ENCODE measurements at places on chromosomes 4 and X. TPM values are rescaled to one million over a fixed set of nuclear protein-coding genes. Genes with fewer than 3 reads are reported as not detected.

DNA sequence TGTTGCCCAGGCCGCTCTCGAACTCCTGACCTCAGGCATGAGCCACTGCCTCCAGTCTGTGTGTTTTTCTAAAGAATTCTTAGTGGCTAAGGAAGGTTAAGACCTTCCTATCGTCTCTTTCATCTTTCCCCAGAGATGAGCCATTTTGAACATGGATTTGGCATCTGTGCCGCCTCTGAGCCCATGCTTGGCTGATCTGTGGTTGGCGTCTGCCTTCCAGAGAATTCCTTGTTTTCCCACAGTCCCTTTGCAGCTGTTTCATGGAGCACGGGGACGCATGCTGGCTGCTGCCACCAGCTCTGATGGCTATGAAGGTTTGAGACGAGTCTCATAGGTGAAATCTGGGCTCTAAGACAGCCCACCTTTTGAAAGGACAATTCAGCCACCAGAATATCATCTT lies 60.4 kb downstream of the SHROOM2 start:
- DNase-seq, result no peak

DNA sequence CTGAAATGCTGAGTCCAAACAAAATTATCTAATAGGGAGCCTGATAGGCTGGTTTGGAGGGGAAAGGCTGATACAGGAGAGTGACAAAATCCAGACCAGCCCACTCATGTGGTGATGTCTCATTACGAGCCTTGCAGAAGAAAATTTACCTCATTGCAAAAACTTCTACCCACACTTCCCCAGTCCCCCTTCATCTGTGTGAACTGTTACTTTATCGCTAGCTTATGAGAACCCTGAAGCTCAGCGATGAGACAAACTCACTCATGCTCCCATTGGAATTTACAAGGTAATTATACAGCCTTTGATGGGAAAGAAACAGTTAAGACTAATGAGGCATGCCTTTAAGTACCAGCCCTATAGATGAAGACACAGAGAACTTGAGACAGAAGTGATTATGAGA lies 76.1 kb downstream of the ARHGAP6 start:
- no peak for DNase-seq

DNA sequence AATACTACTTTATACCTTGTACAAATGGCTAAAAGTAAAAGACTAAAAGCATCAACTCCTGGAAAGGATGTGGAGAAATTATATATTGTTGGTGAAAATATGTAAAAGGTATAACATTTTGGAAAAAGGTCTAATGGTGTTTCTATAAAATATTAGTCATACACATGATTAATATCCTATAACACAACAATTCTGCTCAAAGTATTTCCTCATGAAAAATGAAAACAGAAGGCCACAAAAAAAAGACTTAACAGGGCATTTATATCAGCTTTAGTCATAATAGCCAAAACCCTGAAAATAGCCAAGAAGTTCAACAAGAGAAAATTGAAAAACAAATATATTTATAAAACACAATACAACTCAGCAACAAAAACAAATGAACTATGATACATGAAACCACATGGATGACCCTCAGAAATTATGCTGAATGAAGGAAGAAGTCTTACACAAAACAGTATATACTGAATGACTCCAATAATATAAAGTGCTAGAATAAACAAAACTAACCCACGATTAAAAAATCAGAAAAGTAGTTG lies 38.8 kb downstream of the TBCK start:
- DNase-seq, result peak; percentile 5

- no peak for DNase-seq
Observed at GRCh38 chr4:53981066-53981465, 83.3 kb downstream of the CHIC2 start.

- DNase-seq, result no peak
Observed at GRCh38 chrX:47380268-47380667, 9.9 kb downstream of the ZNF157 start.

DNA sequence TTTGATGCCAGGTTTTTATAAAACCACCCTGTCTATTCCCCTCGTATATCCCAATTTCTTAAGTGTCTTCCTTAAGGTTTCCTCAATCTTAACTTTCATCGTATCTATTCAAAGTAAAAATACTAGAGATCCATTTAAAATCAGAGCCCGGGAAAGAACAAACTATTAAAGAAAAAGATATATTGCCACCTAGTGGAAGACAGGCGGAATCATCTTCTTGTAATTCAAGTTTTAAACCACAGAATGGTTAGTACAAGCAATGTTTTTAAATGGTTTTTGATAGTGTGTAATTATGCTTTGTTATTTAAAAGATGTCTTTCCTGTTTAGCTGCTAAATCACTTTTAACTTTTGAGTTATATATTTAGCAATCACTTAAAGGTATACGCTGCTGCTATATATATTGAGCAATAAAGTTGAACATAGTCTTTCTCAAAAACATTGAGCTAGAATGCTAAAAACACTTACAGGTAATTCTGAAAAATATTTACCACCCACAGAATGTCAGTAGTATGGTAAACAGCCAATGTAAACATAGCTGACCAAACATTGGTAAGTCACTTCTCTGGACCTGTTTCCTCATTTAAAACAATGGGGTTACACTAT lies 18.2 kb downstream of the PRDM8 start:
- DNase-seq, result no peak

DNA sequence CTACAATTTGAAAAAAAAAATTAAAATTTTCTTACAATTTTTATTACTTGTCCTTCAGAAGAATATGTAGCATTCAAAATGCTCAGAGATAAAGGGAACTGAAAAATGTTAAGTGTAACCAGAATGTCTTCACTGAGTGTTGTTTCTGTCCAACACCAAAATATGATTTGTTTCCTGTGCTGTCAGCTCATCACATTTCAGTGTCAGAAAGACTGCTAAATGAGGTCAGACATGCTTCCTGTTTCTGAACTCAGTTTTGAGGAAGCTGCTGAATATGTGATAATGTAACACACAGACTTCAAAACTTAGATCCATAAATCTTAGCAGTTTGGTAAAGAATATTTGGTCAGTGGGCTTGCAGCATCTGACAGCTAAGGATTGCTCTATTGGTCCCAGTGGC lies 1849.7 kb downstream of the PCDH7 start:
- DNase-seq, result peak; percentile 16

GRCh38 chrX:19063030-19063429 lies 59.2 kb downstream of the ADGRG2 start:
- no peak for DNase-seq

GRCh38 chr4:37918653-37919052 lies 27.8 kb downstream of the TBC1D1 start:
- DNase-seq, result no peak

DNA sequence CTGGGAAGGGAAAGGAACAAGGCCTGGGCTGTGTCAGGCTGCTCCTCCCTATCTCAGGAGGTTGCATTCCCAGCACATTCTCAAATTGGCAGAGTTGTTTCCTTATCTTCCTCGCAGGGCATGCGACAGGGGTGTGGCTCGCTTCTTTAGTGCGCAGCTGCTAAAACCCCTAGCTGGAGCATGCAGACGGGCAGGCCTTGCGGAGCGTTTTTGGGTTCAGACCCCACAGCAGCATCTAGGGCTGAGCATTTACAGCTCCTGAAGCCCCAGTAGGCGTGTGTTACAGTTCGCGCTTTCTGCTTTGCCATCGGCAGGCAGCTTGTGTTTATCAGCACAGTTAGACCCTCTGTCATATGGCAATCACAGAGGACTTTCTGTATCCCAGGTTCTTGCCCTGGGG lies 392.4 kb downstream of the TECRL start:
- DNase-seq, result no peak

GRCh38 chr4:182764642-182765041 lies 152.5 kb downstream of the DCTD start:
- no peak for DNase-seq

GRCh38 chr4:130922955-130923354 lies 1827.0 kb downstream of the C4orf33 start:
- peak; percentile 4 for DNase-seq

The PTCHD1 gene
- 0.81 TPM for total RNA-seq

GRCh38 chr4:57320217-57320616 lies 210.0 kb upstream of the IGFBP7 start:
- no peak for DNase-seq

DNA sequence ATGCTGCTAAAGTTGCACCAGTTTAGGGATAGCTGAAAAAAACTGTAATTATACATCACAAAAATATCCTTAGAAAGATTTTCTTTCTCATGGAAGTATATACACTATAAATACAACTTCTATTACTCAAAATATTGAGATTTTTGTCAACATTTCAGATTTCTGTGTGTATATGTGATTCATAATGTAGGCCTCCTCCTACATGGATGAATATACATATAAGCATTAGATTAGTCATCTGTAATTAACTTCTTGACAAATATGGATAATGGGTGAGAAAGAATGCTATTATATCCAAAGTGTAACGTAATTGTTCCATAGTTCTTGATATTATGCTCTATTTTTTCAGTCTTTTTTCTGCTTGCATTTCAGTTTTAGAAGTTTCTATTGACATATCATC lies 124.9 kb downstream of the CBLL2 start:
- DNase-seq, result no peak

DNA sequence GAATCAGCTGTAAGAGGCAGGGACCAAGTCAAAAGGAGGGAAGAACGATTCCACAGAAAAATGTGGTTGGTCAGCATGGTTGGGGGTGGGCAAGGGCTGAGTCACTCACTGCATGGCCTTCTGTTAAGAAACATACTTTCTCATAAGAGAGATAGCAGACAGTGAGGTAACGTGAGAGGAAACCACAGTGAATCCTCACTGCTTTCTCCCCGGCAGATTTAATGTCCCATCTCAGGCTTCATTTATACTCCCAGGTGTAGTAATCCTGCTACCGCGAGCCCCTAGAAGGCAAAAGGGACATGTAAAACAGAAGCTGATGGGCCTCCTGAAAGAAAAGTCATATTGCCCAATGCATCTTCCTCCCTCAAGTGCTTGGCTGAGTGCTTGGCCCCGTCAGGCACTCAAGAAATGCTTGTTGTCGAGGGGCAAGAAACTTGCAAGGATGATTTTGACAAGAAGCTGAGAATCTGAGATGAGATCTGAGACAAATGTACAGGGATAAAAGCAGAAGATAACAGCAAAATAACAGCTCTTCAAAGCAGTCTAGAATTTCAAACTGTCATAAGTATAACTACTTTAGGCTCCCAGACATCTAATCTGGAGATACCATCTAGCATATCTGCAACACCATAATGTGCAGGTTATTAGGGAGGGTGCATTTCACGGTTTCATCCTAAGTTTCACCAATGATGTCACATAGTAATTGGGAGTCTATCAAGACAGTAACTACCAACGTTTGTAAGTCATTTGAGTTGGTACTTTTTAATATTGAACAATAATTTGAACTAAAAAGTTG lies 40.2 kb downstream of the SH3KBP1 start:
- no peak for DNase-seq

The LINC00632 gene
- total RNA-seq, result 159 TPM

The HMGN5 gene
- total RNA-seq, result 3.0 TPM

DNA sequence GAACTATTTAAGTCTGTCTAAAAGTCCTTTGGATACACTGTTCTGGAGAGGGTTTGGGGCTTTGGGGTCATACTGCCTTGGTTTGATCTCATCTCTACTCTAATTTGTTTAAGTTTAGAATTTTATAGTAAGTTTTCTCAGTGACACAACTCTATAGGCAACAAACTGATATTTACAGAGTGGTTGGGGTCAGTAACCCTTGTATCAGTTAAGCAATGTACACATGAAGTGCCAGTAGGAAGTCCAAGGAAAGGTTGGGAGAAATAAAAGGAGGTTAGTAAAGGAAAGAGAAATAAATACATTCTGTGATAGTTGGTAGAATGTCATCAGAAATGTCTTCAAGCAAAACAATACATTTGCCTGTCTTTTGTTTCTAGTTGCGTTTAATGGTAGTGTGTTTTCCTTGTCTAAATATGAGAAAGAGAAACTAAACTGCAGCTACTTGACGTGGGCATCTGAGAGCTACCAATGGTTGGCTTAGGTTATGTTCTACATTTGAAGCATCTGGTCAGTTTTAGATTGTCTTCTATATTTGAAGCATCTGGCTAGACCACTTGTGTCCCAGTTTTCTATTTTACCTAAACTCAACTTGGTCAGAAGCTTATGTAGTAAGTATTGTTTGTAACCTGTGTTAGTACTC lies 6.9 kb downstream of the ATP7A start:
- DNase-seq, result no peak

The MTMR8 gene
- total RNA-seq, result 2.5 TPM

The ANAPC4 gene
- total RNA-seq, result 23.6 TPM

DNA sequence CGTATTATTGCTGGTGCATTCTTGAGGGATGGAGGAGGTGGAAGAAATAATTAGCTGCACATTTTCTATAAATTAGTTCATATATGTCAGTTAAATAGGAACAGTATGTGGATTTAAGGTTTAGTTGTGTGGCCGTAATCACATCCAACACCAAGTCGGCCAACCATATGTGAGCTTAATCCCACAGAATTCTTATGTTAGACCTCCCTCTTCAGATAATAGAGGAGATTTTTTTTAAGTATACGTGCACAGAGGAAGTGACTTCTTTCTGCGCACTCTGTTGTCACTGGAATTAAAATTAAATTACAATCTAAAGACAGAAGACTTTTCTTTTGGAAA lies 2.1 kb downstream of the SEPTIN11 start:
- no peak for DNase-seq

GRCh38 chr4:57591073-57591472 lies 480.9 kb upstream of the IGFBP7 start:
- DNase-seq, result no peak

The AFP gene
- total RNA-seq, result 0.73 TPM

- DNase-seq, result no peak
Observed at GRCh38 chr4:16669036-16669435, 229.4 kb downstream of the LDB2 start.

- DNase-seq, result no peak
Observed at GRCh38 chr4:122041312-122041711, 89.5 kb upstream of the TRPC3 start.

DNA sequence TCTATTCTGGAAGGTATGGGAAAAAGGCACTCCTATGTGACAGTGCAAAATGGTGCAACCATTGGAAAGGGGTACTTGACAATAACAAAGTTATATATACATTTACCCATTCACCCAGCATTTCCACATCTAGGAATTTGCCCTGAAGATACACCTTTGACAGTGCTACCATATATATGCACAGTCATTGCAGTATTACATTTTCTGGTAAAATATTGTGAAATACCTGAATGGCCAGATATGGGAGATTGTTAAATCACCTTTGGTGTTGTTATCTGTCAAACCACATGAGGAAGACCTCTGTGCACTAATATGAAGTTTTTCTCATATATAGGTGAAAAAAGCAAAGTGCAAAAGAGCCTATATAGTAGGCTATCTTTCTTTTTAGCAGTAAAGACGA lies 53.5 kb downstream of the SMAD1 start:
- no peak for DNase-seq

DNA sequence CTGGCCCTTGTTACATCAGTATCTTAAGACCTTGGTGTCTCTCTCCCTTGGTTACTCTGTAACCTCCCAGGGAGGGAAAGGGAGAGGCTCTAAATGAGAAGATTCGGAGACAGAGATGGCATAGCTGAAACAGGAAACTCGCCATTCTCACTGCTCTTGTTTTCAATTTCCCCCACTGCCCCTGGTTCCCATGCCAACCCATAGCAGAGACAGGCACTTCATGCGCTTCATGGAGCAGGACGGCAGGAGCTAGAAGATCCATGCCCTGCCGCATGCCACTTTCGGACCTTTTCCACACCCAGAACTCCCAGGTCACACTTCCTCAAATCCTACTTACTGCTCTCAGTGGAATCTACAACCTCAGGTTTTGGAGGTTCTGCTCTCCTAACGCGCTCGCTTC lies 3.1 kb downstream of the ZMYM3 start:
- DNase-seq, result no peak
